EH (cell line): ENCODE measurements at places on chromosomes 5 and 9.
A peak's percentile ranks its signal among the peaks of the same experiment; 100 is the strongest.

GRCh38 chr9:12717907-12718306, 24.7 kb downstream of the TYRP1 start:
- DNase-seq: no peak

GRCh38 chr9:92176068-92176799, 61.0 kb upstream of the SPTLC1 start:
- DNase-seq: peak; percentile 24

DNA sequence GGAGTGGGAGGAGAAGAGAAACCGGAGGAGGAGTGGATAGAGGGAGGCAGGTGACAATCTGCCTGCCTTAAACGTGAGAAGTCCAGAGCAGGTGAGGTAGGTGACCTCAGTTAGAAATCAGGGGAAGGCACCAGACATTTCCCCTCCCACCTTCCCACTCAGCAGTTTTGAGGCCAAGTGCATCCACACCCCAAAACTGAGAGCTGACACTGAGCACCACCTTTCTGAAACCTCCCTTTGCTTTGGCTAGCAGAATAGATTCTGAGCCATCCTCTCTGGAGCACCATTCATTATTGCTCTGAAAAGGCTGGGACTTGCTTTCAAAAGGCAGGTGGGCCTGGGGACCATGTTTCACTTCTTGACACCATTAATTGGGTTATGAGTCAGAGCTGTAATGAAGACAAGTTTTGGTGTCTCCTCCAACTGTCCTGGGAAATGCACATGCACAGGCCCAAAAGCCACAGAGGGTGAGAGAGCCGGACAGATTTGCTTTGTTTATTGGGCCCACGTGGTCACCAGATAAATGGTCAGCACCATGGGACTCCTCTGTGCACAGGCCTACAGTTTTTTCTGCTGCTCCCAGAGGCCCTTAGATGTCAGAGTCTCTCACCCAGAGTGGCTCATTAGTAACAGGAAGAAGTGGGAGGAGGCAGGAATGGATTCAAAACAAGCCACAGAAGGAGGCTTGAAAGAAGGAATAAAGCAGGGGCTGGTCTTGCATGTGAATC, 314.7 kb downstream of the TLE1 start:
- DNase-seq: peak; percentile 36

GRCh38 chr5:139825690-139826089, 30.1 kb downstream of the PSD2 start:
- no peak for DNase-seq

DNA sequence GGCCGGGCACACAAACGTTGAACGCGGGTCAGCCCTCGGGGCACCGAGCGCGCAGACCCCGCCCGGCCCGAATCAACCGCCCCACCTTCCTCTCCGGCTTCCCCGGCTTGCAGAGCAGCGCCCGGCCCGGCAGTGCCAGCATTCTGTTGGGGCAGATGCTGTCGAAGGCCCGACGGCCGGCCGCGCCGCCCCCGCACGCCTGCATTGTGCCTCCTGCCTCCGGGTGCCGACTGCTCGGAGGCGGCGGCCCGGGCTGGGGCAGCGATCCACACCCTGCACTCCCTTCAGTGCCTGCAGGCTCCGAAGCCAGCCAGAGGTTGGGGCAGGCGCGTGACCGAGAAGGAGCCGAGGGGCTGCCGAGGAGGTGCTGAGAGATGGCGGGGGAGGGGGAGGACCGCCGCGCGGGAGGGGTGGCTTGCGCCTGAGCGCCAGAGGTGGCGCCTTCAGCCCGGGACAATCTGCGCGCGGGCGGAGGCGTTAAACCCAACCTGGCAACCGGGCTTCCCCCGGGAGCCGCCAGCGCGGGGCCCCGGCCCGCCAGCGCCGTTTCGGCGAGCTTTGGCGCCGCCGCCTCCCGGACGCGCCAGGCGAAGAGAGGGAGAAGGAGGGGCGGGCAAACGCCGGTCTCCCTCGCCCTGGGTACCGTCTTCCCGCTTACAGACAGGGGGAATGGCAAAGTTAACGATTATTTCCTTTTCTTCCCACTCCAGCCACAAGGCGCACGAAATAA, at the start of gene MCIDAS:
Gene MCIDAS (minus strand): TSS at position 382 of the 730 bp plus-strand sequence. CDS start 177 bp downstream, at position 205.
- peak; percentile 23 for DNase-seq

- DNase-seq: no peak
Observed at GRCh38 chr5:6470672-6471071, 22.0 kb downstream of the UBE2QL1 start.

DNA sequence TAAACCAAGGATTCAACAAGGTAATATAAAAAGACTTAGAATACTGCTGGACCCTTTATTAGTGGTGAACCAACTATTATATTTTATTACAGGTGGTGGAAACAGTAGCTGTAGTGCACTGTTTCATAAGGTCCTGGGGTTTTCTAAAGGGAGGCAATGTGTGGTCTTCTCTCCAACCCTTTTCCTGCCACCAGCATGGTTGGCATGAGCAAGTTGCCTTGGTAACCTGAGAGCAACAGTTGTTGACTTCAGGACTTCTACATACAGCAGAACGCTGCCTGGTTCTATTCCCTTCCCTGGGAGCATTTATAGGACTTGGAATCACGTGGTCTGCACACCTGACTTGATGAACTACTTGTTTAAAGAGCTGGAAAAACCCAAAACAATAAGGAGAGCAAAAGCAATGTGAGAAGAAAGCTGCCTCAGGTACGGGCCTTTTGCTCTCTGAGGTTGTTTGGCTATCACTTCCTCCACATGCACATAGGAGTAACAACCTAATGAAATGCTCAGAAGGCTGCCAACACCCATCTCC, 81.1 kb upstream of the RAI14 start:
- DNase-seq: no peak

DNA sequence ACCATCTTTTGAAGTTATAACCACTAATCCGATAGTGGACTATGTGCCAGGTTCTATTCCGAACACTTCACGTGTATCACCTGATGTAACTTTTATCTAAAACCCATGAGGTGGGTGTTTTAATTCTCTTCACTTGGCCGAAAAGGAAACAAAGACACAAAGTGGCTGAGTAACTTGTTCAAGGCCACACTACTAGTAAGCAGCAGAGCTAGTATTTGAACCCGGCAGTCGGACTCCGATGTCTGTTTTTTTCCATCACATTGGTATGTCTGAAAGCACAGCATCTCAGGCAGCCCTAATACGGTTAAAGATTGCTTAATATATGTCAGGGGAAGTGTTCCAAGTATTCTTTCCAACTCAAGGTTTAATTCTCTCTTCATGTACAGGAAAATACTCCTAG, 16.2 kb downstream of the FAM169A start:
- DNase-seq: no peak
